ENCODE measurements at places on chromosomes 7 and 10.

- no peak for DNase-seq
Measured at GRCh38 chr10:11245510-11245909, 227.8 kb downstream of the CELF2 start.

DNA sequence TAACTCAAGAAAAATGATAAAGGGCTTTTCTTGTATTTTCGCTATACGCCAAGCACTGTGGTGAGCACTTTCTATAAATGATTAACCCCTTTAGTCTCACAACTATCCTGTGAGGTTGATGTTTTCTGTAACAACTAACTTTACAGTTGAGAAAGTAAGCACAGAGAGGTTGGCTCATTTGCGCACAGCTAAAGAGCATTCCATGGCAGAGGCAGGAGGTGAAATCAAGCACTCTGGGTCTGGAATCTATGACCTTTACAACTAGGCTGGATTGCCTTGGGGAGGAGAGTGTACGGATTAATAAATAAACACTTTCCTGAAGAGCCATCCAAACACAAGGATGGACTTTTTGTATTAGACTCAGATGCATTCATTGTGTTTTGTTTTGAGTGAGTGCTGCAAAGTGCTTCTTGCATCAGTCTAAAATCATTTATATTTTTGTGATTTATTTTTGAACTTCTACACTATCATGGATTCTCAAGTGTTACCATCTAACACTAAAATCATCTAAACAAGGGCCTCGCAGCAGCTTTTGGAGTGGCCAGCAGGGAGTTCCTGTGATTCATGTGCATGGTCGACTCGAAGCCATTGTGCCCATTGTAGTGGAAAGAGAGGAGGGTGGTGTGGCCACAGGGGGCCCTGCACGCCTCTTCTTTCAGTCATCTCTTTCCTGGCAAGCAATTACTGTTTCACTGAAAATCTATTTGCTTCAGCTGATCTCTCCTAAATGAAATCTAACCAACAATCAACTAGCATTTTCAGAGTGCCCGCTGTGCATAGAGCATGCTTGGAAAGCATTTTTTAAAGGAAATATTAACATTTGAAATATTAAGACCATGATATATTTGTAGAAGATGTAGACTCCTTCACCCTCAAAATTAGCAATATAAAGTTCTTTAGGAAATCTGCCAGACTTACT lies 633.4 kb upstream of the COBL start:
- no peak for DNase-seq

- no peak for DNase-seq
Measured at GRCh38 chr10:112883360-112884178, 66.5 kb upstream of the TCF7L2 start.

GRCh38 chr10:17882557-17882956 lies 69.2 kb upstream of the SLC39A12 start:
- DNase-seq = no peak

GRCh38 chr7:108911016-108911415 lies 341.3 kb downstream of the DNAJB9 start:
- DNase-seq = no peak

DNA sequence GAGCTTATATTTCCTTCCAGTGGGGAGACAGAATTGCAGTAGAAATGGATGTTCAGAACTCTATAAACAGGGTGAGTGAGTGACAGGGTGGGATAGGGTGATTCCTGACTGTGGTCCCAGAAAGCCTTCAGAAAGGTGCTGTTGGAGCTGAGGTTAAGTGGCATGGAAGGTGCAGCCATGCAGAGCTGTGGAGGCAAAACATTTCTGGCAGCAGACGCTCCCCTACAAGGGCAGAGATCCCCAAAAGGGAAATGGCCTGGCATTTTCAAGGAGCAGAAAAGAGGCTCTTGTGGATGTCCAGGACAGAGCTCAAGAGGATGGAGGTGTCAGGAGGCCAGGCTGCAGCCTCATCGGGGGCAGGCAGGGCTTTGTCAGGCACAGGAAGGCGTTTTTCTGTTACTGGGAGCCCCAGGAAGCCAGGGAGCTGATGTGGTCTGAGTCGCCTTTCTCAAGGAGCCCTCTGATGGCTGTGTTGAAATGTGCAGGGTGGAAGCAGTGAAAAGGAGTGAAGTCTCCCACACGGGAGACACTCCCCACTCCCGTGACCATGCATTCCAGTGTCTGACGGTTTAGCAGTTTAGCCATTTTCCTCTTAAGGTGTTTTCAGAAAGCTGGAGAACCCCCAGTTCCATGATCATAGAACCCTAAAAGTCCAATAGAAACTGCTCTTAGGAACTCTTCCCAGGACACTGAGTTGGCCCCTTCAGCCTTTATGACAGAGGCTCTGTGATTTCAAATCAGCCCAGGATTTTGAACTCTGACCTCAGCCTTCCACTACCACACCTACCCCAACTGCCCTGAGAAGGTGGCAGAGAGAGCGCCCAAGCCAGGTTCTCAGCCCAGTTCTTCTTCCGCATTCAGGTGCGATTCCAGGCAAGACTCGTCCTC lies 96.2 kb downstream of the C10orf105 start:
- DNase-seq = no peak

DNA sequence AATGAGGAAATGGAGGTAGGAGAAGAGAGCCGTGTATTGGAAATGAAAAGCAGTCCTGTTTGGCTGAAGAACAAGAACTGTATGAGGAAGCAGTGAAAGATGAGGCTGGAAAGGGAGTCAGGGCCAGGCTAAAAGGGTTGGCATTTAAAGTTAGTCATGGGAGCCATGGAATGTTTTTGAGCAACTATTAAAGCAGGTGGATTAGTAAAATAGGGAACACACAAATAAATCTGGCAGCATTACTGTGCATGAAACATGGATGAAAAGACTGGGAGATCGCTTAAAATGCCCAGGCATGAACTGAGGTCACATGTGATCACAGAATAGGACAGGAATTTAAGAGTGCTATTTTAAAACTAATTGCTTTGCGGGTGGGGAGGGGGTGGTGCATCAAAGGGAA lies 1.4 kb upstream of the IFRD1 start:
- DNase-seq = no peak

DNA sequence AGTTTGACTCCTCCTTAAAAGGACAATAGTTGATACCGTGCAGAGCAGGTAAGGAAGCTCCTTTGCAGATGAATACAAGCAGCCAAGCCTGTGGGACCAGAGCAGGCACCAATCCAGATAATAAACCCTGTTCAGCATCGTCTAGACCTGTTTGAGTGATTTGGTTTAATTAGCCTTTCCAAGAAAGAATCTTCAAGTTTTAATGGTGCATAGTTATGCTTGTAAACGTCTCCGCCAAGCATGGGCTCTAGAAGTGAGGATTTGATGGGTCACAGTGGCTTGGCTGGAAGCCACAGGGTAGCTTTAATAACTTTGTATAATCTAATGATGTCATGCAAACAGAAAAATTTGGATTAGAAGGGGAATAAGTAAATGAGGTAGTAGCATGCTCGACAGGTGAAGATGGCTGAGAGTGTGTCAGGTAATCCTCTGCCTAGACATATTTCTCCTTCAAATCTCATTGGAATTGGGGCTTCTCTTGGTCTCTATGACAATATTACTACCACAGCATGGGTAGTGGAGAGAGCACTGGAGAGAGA lies 188.4 kb downstream of the DYNC1I1 start:
- no peak for DNase-seq

GRCh38 chr10:132980426-132981172 lies 38.2 kb upstream of the CFAP46 start:
- DNase-seq = no peak

- no peak for DNase-seq
Measured at GRCh38 chr7:69885431-69885830, 287.2 kb downstream of the AUTS2 start.

- DNase-seq = no peak
Measured at GRCh38 chr10:90947030-90947960, 26.4 kb upstream of the ANKRD1 start.

DNA sequence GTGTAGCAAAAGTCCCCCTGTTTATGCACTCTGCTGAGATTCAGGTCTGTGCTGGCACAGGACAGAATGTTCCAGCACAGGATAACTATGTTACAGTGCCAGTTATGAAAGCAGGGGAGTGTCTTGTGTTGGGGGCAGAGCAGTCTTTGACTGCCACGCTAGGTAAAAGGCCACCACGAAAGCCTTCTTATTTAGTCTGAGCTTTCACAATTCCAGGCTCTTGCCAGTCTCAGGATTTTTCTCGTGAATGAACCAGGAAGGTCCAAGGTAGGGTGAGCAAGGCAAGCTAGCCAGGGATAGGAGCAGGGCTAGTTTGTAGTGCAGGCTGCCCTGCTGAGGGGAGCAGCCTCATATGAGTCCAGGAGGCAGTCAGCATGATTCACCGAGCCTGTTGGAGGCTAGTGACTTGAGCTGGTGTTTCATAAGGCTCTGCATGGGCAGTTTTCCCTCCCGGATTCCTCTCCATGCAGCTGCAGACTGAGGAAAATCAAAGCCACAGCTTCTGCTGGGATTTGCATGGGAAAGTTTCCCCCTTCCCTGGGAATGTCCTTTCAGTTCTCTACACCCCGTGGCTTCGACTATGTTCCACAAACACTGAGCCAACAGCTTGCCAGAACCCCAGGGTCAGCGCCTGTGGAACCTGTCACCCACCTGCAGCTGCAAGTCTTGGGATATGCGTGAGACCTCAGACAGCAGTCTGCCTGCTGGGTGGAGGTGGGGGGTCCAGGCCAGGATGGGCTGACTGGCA lies 112.3 kb downstream of the JCAD start:
- no peak for DNase-seq

- no peak for DNase-seq
Measured at GRCh38 chr7:81903115-81903514, 133.3 kb upstream of the HGF start.

GRCh38 chr10:123297175-123297574 lies 143.0 kb downstream of the BUB3 start:
- DNase-seq = no peak

DNA sequence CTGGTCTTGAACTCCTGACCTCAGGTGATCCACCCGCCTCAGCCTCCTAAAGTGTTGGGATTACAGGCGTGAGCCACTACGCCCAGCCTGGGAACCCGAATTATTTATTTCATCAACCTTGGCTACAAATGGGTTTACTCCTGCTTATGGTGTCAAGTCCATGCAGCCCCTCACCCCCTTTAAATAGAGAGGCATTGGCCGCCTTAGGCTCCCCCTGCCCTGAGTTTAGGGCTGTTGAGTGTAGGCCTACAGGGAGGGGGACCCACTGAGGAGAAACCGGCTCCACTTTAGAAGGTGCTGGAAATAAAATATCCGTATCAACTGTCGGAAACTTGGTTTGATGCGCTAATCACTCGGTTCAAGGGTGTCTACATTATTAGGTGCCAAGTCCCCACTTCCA lies 8.7 kb upstream of the SP8 start:
- no peak for DNase-seq

- DNase-seq = no peak
Measured at GRCh38 chr10:84184517-84184916, 9.8 kb upstream of the CDHR1 start.

DNA sequence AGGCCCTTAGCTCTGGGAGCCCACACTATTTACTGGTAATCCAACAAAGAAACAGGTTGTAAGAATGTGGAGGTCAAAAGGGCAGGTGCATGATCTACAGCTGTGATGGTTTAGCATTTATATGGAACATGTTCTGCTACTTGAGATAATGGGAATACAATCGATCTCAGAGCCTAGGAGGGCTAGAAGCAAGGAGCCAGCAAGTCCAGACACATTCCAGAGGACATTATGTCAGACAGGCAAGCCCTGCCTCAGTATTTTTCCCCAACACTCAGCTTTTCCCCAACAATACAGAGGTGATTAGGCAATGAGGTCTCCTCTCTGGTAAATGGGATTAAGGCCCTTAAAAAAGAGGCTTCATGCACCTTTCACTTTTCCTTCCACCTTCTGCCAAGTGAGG lies 21.4 kb upstream of the GNAT3 start:
- no peak for DNase-seq

GRCh38 chr7:21371360-21371759 lies 56.5 kb upstream of the SP4 start:
- no peak for DNase-seq

DNA sequence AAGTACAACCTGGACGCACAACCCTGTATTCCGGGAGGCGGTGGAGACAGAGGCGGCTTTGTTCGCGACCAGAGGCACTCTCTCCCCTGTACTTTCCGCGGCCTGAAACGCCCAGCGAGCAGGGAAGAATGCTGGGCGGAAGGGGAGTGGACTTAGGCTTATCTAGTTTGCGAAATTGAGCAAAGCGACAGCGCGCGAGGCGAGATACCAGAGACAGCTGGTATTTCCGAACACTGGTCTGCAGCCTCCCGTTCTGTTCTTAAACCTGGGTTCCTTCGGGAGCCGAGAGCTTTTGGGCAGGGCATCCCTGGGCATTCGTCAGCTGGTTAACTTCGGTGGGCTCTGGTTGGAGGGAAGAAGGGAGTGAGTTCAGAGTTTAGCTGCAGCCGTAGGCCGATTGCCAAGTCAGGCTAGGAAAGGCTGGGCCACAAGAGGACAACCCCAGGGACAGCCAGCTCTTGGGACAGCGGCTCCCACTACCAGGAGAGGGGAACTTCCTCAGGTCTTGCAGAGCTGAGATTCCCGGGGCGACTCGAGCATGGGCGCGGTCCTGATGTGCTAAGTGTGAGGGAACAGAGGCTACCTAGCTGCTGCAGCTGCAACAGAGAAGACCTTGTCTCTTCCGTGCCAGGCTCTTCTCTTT lies 3.9 kb downstream of the HMX3 start:
- no peak for DNase-seq

DNA sequence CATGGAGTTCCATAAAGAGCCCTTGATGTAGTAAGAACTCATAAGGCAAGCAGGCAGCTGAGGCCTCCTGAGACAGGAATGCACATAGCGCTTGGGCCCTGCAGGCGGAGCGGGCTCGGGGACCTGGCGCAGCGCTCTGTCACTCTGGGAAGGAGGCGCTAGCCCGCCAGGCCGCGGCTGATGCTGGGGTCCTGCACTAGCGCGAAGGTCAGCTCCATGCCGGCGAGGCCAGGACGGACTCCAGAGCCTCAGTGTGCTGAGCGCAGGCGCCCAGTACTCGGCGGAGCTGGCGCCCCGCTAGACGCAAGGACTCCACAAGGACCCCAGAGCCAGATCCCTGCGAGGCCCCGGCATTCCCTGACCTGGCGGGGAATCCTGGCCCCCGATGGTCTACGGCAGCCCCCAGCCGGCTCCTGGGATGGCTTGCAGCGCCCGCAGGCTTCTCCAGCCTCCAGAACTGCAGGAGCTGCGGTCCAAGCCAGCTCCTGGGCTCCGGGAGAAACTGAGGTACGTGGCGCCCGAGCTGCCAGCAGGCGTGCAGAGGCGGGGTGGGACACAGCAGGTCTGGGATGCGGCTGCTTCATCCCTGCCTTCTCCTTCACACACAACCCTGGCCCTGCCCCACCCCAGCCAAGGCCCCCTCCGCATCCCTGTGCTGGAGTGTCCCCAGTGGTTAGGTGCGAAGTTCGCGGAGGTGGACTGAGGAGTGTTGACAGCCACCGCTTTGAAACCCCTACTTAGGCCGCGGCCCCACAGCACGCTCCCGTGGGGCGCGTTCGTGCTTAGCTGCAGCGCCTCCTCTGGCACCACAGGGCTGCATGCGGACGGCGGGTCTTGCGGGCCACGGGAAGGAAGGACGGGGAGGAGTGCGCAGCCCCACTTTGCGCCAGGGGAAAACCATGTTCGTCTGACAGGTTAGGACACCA lies 761.5 kb upstream of the POM121L12 start:
- DNase-seq = no peak

GRCh38 chr10:63262430-63263073 lies 129.4 kb downstream of the NRBF2 start:
- DNase-seq = no peak

Data from stimulated activated CD4-positive, alpha-beta T cell treated with anti-CD3 and anti-CD28 coated beads, Interleukin-2, amount 100 ng/mL, for 48 hours (primary cell).